Stimulated activated CD4-positive, alpha-beta T cell treated with anti-CD3 and anti-CD28 coated beads, Interleukin-15, amount 100 ng/mL, for 48 hours (primary cell): ENCODE measurements at places on chromosomes 16 and 17.

- DNase-seq, result no peak
These were observed 15.5 kb upstream of the ACSF3 start for GRCh38 chr16:89078172-89078571.

DNA sequence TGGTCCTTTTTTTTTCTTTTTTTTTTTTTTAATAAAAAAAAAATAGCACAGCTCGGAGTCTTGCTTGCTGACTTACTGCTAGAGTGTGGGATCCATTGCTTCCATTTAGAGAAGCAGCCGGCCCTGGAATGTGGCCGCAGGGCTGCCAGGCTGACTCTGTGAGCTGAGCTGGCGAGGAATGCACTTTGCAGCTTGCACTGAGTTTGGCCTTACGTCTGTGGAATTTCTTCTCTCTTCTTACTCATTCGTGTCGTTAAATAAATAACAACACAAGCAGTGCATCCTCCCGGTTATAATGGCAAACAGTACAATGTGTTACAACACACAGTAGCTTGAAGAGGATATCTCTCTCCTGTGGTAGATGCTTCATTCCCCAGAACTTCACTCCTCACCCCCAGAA is 69.2 kb downstream of the PRKCB start:
- DNase-seq, result no peak

- DNase-seq, result no peak
These were observed 45.8 kb upstream of the ETV4 start for GRCh38 chr17:43591779-43592562.

GRCh38 chr16:83306961-83307593 is 500.7 kb upstream of the HSBP1 start:
- DNase-seq, result no peak

DNA sequence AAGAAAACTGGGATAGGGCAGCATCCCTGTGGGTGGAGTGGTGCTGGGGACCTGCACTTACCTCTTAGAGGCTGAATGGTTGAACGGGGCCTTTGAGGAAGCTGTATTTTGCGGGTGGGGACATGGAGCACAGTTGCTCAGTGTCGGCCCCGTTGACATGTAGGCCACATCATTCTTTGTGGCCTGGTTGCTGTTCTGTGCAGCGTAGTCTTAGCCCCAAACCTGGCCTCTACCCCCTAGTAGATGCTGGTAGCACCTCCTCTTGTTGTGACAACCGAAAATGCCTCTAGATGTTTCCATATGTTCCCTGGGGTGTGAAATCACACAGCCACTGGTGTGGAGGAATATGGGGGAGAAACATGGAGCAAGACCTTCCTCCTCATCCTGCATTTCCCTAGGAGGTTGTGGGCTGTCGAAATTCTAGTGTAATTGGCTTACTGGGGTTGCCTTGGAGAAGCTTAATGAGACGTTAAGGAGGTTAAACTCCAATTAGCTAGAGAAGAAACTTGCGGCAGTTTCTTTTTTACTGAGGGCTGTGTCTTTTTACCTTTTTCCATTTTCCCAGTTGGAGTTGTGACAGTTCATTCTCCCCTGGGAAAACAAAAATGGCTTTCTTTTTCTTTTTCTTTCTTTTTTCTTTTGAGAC is 9.4 kb downstream of the ABCC1 start:
- no peak for DNase-seq

DNA sequence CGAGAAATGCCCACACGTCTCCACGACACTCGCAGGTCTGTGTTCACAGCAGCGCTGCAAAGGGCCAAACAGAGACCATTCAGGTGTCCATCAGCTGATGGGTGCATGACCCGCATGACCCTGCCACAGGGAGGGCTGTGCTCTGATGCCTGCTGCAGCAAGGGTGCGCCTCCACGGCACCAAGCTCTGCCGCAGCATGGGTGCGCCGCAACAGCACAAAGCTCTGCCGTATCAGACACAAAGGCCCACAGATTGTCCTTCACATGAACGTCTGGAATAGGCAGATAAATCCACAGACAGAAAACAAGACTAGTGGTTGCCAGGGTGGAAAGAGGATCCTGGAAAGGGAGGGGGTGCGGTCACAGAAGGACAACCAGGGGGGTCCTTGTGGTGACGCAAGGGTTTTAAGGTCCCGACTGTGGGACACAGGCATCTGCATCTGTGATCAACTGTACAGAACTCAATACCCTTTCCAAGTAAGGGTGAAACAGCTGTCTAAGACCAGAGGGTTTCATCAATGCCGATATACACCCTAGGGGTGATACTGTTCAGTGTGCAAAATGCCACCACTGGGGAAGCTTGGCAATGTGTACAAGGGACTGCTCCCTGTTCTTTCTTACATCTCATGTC is 121.0 kb downstream of the ANKRD11 start:
- no peak for DNase-seq

DNA sequence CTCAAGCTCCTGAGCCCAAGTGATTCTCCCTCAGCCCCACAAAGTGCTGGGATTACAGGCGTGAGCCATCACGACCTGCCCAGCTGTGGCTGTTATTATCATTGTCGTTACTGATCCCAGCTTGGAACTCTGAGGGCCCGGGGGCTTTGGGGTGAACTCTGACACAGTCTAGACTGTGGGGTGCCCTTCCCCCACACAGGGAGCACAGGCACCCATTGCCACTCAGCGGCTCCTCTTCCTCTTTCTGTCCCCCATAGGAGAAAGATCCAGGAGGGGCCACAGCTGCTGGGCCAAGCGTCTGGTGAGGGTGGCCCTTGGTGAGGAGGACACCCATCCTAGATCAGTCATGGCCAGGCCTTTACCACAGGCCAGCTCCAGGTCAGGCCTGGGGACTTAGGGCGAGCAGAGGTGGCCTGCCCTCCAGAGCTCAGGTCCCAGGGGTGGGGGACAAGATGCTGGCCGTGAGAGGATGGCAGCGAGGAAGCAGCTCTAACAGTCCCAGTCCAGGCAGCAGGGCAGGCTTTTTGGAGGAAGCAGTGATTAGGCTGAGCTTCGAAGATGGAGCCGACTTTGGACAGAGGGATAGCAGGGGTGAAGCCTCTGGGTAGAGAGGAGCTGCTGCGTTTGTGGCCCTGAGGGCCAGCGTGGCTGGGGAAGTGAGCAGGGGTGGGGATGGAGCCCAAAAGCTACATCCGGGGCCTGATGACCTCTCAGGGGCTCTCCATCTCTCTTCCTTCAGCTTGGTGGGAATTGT is 24.7 kb downstream of the TMEM235 start:
- no peak for DNase-seq

- no peak for DNase-seq
These were observed 1.6 kb downstream of the CA10 start for GRCh38 chr17:52156576-52157570.

DNA sequence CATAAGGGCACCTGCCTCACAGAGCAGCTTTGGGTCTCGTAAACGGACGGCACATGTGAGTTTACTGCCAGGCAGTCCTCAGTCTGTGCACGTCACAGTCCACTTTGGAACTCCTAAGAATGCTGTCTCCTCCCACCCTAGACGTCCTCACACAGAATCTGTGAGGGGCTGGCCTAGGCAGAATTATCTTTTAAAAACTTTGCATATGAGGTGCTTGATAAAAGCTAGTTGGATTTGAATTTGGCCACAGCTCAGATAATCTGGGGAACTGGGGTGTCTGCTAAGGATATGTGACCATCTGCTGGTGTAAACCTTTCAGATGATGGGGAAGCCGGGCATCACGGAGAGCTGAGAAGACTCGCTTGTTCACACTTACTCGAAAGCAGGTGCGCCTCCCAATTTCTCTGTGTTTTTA is 64.4 kb downstream of the METRNL start:
- DNase-seq, result no peak

GRCh38 chr17:19733953-19734526 is 14.1 kb downstream of the ALDH3A1 start:
- DNase-seq, result no peak

DNA sequence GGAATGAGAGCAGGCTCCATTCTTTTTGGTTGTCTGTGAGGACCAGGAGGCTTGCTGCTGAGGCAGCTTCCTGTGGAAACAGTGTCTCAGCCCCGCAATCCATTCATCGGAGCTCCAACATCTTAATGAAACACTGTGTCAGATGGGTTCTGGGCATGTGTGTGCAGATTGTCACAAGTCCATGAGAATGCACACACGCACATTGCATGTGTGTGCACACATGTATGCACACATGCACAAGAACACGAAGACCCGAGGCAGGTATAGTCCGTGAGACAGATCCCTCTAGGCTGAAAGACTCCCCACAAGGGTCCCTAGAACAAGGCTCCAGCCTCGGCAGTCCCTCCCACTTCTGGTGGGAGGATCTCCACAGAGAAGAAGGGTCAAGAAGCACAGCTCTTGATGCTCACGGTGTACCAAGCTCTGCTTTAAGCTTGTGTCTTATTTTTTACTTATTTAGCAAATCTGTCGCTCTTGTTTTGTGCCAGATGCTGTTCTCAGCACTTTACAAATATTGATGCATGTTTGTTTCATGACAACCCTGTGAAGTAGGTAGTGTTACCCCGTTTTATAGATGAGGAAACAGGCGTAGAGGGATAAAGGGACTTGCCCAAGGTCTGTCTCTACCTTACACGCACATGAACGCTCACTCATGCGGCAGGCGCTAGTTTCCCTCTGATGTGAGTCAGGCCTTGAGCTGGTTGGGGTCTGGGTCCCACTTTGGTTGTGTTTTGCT is 213.1 kb downstream of the SEC14L1 start:
- DNase-seq, result no peak
